Epithelial cell of esophagus (primary cell): ENCODE measurements at places on chromosomes 7 and 10.
A peak's percentile ranks its signal among the peaks of the same experiment; 100 is the strongest.

DNA sequence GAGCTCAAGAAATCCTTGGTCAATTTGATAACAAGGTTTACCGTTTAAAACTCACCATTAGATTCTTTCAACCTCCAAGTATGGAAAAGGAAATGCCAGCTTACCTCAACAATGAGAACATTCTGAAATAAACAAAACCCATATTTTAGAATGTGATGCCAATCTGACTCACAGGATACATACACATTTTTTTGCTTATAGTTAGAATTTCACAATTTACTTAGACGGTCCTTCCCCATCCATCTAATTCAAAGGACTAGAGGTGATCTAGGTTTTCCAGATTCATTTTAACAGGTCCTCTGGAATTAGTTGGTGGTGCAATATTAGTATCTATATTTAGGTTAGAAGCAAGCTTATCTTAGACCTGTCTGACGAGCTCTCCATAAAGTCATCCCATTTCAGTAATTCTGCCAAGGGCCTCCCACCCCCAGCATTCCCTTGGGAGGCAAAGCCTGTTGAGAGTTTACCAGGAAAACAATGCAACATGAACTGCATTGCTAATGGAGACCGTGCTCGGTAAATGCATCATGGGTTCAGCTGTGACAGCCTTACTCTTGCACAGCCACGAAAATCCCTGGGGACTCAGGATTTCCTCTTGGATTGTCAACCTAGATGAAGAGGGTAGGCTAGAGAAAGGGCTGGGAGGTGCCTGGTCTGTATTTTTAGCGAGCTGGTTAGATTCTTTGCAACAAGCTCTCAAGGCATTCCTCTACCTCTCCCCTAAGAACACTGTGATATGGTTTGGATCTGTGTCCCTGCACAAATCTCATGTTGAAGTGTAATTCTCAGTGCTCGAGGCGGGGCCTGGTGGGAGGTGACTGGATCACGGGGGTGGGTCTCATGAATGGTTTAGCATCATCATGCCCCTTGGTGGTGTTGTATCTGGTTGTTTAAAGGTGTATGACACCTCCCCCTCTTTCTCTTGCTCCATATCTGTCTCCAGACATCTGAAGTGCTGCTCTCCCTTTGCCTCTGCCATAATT, 93.8 kb downstream of the PRTFDC1 start:
- peak; percentile 59 for DNase-seq

GRCh38 chr7:96720843-96721242, 11.2 kb upstream of the SEM1 start:
- peak; percentile 91 for DNase-seq

GRCh38 chr10:28269842-28270456, 32.9 kb downstream of the MPP7 start:
- peak; percentile 54 for DNase-seq

DNA sequence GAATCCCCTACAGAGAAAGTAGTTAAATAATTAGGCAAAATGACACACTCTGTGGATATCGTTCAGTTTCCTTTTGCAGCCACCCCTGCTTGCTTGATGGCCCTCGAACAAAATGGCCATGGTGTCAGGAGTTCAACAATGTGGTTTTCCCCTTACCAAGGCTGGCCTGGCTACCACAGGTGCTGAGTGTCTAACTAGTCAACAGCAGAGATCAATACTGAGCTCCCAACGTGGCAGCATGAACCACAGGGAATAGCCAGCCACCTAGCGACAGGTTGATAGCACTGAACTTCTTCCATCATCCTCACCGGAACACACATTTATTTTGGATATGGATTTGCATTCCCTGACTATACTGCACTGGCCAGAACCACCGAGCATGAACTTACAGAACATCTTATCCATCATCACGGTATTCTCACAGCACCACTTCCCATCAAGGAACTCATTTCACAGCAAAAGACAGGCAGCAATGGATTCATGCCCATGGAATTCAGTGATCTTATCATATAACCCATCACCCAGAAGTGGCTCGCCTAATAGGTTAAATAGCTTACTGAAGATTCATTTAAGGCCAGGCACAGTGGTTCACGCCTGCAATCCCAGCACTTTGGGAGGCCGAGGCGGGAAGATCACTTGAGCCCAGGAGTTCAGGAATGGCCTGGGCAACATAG, 6.3 kb downstream of the C10orf67 start:
- peak; percentile 74 for DNase-seq

DNA sequence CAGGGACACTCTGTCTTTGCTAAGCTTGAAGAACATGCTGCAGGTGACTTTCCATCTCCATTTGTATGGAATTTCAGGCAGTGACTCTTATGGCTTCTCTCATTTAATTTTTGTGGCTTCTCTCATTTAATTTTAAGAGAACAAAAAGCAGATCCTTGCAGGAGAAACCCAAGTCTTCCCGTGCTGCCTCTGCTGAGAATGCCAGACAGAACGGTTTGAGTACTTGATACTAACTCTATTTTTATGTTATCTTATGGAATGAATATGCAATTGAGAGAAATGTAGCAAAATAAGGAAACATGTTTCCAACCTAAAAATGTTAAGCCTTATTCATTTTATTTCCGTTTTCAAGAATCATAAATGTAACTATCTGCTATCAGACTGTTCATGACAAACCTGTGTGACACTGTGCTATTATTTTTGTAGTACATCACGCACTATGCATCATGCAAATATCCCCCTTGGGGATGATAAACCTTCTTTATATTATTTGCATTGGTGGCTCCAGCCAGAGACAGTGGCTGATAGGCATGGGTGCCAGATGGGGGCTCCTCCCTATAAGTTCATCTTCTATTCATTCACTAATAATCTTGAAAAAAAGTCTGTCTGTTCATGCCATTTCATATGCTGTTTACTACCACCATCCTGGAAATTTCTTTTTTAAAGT, 6.9 kb upstream of the RAPGEF5 start:
- no peak for DNase-seq

- DNase-seq = peak; percentile 100
These were observed 473.8 kb downstream of the KCNMA1 start for GRCh38 chr10:77163670-77164348.

GRCh38 chr7:111815354-111815753, 253.1 kb upstream of the IMMP2L start:
- DNase-seq = no peak

- no peak for DNase-seq
These were observed 97.0 kb downstream of the BMS1 start for GRCh38 chr10:42879380-42880254.

DNA sequence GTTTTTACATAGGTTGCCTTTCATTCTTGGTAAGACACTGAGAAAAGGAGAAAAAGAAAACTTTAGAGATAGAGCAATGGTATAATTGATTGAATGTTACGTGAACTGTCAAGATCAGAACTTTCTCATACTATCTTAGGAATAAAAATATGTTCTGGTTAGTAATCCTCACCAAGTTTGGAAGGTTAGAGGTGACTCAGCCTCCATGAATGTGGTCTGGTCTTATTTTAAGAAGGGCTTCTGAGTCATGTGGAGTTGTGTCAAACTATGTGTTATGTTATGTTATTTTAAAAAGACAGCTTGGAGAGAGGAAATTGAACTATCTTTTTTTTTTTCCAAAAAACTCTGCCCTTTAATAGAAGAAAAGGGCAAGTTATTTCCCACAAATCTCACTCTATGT, 458.6 kb upstream of the KLF6 start:
- DNase-seq = peak; percentile 95

DNA sequence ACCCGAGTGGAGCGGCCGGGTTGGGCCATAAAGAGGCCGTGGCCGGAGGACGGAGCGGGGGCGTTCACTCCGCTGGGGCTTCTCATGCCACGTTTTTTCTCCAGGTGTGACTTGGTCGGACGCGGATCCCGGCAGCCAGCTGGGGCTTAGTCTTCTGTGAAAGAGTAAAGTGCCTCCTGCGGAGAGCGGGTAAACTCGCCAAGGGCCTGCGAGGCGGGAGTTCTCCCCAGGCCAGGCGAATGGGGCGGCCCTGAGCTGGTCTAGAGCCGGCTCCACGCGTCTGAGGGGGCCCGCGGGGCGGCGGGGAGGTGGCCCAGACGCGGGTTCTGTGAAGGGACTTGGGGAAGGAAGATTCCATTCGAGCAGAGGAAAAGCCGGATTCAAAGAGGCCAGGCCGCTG, 86.3 kb upstream of the VIPR2 start:
- no peak for DNase-seq

DNA sequence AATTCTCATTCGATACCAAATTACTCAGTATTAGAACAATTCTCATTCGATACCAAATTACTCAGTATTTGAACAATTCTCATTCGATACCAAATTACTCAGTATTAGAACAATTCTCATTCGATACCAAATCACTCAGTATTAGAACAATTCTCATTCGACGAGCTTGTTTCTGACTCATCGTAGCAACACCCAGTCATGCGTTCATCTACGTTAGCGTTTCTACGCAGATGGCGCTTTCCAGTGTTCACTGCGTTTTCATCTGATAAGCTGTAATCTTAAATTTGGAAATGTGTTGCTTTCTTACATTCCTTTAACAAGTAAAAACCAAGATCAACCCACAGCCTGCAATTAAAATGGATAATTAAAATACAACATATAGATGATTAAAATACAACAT, 276.3 kb downstream of the ZMYND11 start:
- no peak for DNase-seq
